ENCODE measurements at places on chromosomes 1 and 21.

GRCh38 chr1:230581446-230582079, 60.7 kb upstream of the COG2 start:
- no peak for DNase-seq

DNA sequence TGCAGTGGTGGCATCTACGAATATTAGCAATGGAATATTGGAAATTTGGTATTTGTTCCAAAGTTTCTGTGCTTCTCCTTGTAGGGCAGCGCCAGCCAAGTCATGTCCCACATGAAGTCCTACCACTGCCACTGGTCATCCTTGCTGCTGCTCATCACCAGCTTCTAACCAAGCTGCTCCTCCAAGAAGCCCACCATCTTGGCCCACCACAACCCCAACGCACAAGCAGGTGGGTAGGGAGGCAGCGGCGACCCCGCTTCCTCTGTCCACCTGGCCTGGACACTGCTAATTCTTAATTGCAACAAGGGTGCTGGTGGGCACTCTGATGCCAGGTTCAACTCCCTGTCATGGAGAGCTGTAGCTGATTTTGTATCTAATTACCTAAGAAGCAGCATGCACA, 291.2 kb upstream of the LYPLAL1 start:
- no peak for DNase-seq

- DNase-seq: no peak
These were observed 168.9 kb downstream of the TPR start for GRCh38 chr1:186206048-186206570.

DNA sequence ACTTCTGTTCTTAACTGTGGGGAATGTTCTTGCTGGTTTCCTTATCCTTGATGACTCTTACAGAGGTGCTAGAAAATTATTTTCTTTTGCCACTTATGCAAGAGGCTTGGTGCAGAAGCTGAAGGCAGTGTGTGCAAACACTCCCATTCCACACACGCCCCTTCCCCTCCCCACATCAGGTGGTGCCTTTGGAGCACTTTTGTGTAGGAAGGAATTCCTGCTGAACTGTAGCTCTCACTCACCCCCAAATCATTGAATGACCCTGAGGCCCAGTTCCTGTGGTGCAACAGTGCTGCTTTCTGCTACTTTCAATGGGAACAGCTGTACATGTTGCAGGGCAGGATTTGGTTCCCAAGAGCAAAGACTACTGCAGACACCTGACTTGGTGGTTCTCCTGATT, 101.8 kb downstream of the CD247 start:
- DNase-seq: no peak

GRCh38 chr1:11550664-11551283, 71.8 kb downstream of the DISP3 start:
- no peak for DNase-seq

DNA sequence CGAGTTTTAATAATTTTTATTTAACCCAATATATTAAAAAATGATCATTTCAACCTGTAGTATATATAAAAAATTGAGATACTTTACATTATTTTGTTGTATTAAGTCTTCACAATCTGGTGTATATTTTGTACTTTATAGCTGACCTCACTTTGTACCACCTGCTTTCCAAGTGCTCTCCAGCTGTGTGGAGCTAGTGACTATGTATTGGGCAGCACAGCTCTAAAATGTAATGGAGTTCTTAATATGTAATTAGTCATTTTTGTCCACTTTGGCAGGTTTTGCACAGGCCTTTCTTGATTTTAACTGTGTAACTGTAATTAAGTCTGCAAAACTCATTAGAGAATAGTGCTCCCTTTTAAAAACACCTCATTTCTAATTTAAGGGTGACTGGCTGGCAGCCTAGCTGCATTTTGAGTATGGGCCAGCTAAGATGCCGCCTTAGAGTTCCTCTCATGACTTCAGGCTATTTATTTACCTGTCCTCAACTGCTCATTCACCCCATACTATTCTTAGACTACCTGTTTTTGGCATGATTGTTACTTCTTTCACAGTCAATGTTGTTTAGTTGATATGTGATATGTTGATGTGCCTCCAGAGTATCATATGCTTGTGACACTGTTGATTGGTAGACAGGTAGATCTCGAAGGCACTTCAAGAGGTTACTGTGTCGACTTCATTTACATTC, 43.2 kb downstream of the ZYG11B start:
- DNase-seq: no peak

- DNase-seq: no peak
These were observed 27.0 kb downstream of the ABCA4 start for GRCh38 chr1:94093996-94094395.

DNA sequence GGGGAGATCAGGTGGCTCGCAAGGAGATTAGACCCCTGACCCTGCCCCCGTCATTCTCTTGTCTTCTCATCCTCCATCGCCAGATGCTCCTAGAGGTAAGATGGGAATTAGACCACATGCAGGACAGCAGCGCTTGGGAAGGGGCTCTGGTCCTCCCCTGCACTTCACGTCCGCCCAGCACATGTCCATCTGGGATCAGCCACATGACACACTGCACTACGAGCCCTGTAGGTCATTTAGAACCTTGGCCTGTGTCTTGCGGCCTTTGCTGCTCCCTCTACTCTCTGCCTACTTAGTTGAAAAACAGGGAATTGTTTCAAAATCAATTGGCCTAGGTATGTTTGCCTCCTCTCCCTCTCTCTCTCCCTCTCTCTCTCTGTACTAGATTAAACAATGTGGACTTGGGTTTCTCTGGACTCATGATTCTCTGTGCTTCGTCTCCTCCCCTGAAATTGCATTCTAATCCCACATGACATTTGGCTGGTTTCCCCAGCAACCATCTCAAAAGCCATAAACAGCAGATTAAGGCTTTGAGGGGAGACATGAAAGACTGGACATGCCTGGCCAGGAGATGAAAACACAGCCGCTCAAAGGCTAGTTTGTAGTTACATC, 3.8 kb upstream of the NCMAP start:
- DNase-seq: no peak

DNA sequence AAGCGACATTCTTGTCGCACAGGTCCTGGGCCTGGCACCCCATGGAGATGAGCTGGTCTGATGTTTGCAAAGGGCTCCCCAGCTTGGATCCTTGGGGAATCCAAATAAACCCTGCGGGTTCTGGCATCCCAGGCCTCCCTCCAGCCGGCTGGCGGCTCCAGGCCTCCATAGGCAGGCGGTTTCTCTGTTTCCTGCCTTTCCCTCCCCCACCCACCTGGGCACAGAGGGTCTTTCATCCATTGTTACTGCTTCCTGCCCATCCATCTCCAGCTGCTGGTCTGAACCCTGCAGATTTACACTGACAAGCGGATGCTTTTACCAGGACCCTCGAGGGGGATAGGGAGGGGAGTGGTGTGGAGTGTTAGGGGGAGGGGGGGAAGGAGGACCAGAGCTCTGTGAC, 39.1 kb upstream of the ID3 start:
- no peak for DNase-seq

- DNase-seq: no peak
These were observed 522.6 kb upstream of the PLXNA2 start for GRCh38 chr1:208766832-208767231.

- DNase-seq: no peak
These were observed 48.8 kb downstream of the PPP1R12B start for GRCh38 chr1:202397256-202397655.

DNA sequence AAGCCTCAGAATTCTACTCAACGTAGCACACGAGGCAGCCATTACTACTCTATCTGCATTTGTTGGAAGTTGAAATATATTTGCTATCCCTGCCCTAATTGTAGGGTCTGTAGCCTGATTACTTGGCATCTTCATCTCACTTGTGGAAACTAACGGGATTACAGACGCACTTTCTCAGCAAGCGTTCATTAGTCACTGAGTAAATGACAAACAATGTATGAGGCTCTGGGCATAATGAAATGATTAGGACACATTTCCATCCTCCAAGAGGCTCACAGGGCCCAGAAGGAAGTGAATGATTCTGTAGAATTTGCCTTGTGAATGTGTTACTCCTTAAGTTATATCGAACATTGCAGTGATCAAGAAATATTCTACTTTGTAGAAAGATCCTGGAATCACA, 78.1 kb downstream of the KIF26B start:
- no peak for DNase-seq

DNA sequence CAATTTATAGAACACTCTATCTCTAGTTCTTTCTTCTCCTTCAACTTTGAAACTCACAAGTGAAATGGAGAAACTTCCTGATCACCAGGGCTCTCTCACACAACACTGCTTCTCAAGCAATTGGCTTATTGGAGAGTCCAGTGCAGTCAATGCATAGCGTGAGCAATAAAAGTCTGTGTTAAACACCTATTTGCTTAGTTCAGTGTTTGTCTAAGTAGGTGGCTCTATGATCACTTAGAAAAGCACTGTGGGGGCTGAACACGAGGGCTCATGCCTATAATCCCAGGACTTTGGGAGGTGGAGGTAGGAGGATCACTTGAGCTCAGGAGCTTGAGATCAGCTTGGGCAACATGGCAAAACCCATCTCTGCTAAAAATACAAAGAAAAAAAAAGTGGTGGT, 12.2 kb downstream of the CTSS start:
- no peak for DNase-seq

GRCh38 chr1:117094841-117095604, 26.5 kb downstream of the TRIM45 start:
- DNase-seq: no peak

GRCh38 chr1:118160806-118161205, 24.2 kb downstream of the SPAG17 start:
- no peak for DNase-seq

GRCh38 chr1:58104960-58105359, 441.6 kb downstream of the OMA1 start:
- DNase-seq: no peak

DNA sequence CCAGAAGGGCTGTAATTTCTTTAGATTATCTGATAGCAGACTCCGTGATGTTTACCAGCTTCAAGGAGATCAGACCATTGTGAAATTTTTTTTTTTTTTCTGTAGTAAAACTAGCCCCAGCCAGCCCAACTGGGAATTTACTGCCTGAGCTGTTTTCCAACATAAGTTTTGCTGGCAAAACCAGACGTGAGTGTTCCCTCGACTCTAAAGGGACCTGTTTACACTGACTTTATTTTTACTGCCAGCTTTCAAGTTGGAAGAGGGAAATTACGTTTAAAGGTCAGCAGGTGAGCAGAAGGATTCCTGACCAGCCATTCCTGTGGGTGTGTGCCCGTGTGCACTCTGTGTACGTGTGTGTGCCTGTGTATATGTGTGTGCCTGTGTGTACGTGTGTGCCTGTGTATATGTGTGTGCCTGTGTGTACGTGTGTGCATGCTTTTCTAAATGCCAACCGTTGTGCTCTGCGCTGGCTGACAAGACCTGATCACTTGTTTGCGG, 374 bp downstream of the MAB21L3 start:
- DNase-seq: no peak

- no peak for DNase-seq
These were observed 7.1 kb upstream of the S100A11 start for GRCh38 chr1:152043870-152044269.

- no peak for DNase-seq
These were observed 60.5 kb downstream of the KLHDC7A start for GRCh38 chr1:18541046-18541795.

DNA sequence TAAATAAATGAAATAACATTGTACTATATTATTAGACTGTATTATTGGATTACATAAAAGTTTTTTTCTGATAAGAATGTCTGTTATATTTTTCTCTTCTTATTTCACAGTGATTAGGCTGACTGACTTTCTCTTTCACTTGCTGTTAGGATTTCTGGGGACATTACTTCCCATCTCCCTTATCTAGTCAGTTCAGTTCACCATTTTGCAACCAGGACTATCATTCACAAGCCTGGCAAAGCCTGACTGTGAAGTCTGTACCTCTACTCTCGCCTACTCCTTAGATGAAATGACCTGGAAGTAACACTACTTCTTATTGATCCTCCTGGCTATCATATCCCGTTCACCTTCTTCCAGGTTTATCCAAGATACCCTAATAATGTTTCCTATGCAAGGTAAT, 676.6 kb downstream of the USP25 start:
- no peak for DNase-seq

GRCh38 chr21:43605320-43606215, 53.7 kb downstream of the HSF2BP start:
- DNase-seq: no peak

- DNase-seq: no peak
These were observed 34.1 kb downstream of the ACOT7 start for GRCh38 chr1:6359216-6360116.

DNA sequence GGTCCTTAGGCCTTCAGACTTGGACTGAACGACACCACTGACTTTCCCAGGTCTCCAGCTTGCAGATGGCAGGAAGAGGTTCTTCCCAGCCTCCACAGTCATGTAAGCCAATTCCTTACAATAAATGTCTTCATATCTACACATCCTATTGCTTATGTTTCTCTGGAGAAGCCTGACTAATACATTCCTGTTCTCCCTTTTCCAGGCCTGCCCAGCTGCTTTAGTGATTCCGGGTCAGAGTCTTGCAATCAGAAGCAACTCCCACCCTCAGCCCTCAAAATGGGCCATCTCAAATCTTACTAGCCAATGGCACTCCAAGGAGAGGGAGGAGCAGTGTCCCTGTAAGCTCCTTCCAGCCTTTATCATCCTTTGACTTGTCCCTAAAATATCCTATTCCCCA, 16.4 kb upstream of the CPT2 start:
- no peak for DNase-seq

GRCh38 chr1:190250368-190250767, 227.3 kb downstream of the BRINP3 start:
- DNase-seq: no peak

GRCh38 chr21:31248598-31248997, 95.5 kb downstream of the TIAM1 start:
- DNase-seq: no peak

DNA sequence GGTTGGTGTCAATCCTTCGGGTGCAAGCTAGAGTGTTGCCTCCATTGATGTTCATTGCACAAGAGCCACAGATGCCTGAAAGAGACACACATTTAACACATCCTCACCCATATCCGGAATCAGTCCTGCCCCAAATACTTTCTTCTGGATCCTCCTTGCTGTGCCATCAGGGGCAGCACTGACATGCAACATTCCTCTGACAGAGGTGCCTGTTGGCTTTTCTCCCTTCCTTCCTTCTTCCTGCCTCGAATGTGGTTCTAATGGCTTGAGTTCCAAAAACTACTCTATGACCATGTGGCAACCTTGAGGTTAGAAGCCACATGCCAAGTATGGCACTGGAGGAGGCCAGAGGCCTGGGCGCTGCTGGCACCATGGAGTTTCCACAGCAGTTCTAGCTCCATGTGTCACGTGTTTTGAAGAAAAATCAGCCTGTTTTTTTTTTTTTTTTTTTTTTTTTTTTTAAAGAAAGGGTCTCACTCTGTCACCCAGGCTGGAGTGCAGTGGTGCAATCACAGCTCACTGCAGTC, 17.0 kb upstream of the ATP13A2 start:
- DNase-seq: no peak

DNA sequence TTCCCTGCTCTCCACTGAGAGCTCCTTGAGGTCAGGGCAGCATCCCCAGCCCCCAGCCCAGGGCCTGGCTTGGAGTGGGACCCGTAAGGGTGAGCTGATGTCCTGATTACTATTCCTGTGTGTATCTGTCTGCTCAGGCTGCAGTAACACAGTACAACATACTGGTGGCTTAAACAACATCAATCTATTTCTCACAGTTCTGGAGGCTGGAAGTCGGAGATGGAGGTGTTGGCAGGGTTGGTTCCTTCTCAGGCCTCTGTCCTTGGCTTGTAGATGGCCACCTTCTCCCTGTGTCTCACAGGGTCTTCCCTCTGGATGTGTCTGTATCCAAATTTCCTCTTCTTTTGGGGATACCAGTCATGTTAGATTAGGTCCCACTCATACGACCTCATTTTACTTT, 246.4 kb upstream of the POU3F1 start:
- DNase-seq: no peak

GRCh38 chr1:230857077-230857476, 11.2 kb downstream of the C1orf198 start:
- DNase-seq: no peak

GRCh38 chr1:160064164-160064563, 5.8 kb downstream of the KCNJ10 start:
- DNase-seq: no peak

Measured in SIG-M5 (cell line).